CD4-positive, alpha-beta T cell (primary cell): ENCODE measurements at places on chromosomes 5 and 9.

DNA sequence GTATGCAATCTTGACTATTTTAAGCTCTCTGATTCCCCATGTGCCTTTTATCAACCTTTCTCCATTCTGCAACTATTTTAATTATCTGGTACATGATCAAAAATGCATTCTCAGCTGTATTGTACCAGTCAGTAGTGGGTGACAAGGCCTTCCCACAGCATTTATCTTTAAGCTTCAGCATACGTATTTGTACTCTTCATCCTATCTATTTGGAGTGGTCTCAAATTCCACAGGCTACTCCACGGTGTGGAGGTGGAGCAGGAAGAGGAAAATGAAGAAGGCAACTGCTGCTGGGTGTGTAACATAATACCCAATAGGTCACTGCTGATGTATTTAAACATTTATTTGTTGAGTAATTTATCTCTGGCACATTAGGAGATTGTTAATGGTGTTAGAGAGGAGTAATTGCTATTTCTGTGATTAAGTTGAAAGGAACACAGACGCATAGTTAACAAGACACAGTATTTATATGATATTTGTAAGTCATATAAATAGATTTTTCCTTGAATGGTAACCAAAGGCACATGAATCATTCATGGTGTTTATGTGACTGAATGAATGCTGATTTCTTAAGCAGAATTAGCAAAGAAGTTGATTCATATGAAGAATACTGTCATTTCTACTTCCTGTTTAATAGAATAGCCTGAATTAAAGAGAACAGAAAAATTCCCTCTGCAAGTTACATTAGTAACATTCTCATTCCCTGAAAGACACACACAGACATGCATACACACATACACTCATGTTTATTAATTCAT is 153.8 kb upstream of the NR3C1 start:
- no peak overlapping the region for H3K27ac ChIP-seq
- no peaks in the 10 kb centered on the region for H3K36me3 ChIP-seq
- DNase-seq, result peak; percentile 29
- no peaks in the 10 kb centered on the region for H3K4me1 ChIP-seq

- peaks cover 6% of the 10 kb centered on the region for H3K36me3 ChIP-seq
- peak overlapping the region; percentile 85 for H3K4me3 ChIP-seq
- H3K27ac ChIP-seq, result peak overlapping the region; percentile 37
- peak; percentile 29 for DNase-seq
- H3K27me3 ChIP-seq, result no peaks in the 10 kb centered on the region
Measured at GRCh38 chr9:110255034-110255462, 1.3 kb downstream of the TXN start.

DNA sequence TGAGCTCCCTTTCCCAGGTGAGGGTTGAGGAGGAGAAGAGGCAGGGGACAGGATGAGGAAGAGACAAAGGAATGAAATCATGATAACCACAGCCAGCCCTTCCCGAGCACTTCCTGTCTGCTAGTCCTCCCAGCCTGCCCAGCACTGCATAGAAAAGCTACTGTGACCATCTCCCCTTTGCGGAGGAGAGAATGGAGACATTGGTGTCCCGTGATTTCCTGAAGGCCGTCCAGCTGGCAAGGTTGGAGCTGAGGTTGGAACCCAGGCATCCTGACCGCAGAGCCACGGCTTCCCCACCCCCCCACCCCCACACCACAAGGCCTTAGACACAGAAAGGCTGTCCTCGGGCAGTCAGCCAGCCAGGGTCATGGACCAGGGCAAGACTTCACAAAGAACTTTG is 131.1 kb upstream of the ICE1 start:
- H3K27ac ChIP-seq, result no peak overlapping the region
- H3K36me3 ChIP-seq, result no peaks in the 10 kb centered on the region
- DNase-seq, result no peak
- no peak overlapping the region for H3K4me3 ChIP-seq
- no peaks in the 10 kb centered on the region for H3K27me3 ChIP-seq

DNA sequence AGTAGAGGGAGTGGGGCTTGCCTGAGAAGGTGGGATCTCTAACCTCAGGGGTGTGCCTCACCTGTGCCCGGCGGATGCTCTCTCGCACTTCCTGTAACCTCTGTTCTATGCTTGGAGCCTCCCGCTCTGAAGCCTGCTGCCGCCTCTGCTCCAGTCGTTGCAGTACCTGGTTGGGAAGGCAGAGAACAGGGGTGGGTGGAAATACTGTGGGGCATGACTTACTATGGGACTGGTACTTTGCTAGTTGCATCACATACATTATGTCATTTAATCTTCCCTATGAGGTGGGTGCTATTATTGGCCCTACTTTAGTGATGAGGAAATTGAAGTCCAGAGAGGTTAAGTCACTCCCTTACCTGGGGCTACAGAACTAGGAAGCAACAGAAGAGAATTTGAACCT is 5.2 kb downstream of the FCHSD1 start:
- no peaks in the 10 kb centered on the region for H3K27me3 ChIP-seq
- H3K36me3 ChIP-seq, result peaks cover 60% of the 10 kb centered on the region
- no peak overlapping the region for H3K4me3 ChIP-seq
- no peak for DNase-seq
- no peak overlapping the region for H3K27ac ChIP-seq

GRCh38 chr5:61263561-61264272 is 68.3 kb upstream of the ZSWIM6 start:
- no peaks in the 10 kb centered on the region for H3K4me1 ChIP-seq
- H3K4me3 ChIP-seq, result no peak overlapping the region
- no peaks in the 10 kb centered on the region for H3K36me3 ChIP-seq
- no peak overlapping the region for H3K27ac ChIP-seq

GRCh38 chr5:148733601-148734438 is 79.5 kb upstream of the HTR4 start:
- no peak overlapping the region for H3K27ac ChIP-seq
- H3K27me3 ChIP-seq, result no peaks in the 10 kb centered on the region
- H3K4me3 ChIP-seq, result no peak overlapping the region
- no peaks in the 10 kb centered on the region for H3K4me1 ChIP-seq
- peak; percentile 43 for DNase-seq

DNA sequence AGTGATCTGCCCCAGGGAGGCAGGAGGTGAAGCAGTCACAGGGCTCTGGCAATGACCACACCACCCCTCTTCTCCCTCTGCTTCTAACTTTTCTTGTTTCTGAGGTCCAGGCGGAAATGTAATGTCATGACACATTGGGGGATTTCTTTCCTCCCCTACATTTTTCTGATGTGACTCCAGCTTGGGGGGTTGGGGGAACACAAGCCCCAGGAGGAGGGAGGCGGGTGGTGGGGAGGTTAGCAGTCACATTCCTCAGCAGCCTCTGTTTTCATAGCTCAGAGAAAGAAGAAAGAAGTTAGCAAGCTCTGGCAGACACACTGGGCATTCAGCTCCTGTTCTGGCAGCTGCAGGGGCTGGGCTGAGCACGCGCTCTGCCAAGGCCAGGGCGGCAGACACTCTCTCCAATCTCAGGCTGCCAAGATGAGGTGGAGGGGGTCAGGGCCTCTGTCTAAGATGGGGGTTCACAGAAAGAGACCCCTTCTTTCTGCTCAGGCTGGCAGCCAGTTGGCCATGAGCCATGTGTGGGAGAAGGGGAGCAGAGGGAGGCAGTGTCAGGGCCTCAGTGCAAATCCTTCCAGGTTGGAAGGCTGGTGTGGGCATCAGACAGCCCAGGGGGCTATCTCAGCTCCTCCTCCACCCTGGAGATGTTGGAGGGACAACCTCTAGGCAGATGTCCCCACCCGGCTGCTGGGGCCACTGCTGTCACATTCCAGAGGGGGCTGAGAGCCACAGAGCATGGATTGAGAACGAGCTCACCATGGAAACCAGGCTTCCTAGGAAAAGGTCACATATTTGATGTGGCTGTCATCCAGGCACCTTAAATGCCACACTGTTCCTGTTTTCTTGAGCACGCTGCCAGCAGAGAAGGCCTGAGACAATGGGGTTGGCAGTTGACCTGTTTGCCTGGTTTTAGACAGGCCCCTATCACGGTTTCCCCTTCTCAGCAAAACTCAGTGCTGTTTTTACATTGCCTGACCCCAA is 20.1 kb upstream of the PFDN1 start:
- no peak overlapping the region for H3K4me3 ChIP-seq
- no peaks in the 10 kb centered on the region for H3K27me3 ChIP-seq
- H3K27ac ChIP-seq, result no peak overlapping the region
- no peaks in the 10 kb centered on the region for H3K36me3 ChIP-seq
- DNase-seq, result no peak
- no peaks in the 10 kb centered on the region for H3K4me1 ChIP-seq

DNA sequence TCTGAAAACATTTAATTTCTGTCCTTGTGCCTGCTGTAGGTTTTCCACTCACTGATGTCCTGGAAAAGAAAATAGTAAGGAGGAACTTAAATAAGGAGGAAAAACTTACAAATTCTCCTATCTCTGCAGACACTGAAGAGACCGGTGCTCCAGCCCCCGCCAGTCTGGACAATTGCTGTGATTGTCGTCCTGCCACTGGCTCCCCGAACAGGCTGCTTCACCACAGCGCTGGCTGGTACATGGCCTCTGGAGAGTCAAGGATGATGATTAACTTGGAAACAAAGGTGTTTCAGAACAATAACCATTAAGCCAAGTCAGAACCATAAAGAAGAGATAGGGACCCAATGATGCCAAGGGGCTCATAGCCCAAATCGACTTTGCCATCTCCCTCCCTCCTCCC is 7.3 kb downstream of the PLAC8L1 start:
- no peak for DNase-seq
- H3K27ac ChIP-seq, result no peak overlapping the region
- H3K27me3 ChIP-seq, result no peaks in the 10 kb centered on the region

DNA sequence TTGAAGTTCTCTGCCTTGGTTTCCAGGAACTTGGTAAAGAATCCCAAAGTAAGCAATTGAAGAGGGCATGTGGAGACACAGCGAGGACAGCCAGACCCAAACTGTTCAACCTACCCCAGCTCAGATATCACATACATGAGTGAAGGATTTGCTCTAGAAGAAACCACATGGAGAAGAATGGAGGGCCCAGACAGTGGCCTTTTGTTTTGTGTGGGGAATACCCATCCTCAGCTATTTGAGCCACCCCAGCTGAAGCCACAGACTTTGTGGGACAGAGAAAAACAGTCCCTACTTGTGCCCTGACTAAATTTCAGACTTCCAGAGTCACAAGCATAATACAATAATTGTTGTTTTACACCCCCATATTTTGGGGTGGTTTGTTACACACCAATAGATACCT is 387.1 kb downstream of the ZSWIM6 start:
- H3K4me1 ChIP-seq, result no peaks in the 10 kb centered on the region
- no peak for DNase-seq
- no peaks in the 10 kb centered on the region for H3K27me3 ChIP-seq
- no peak overlapping the region for H3K27ac ChIP-seq
- H3K4me3 ChIP-seq, result no peak overlapping the region

DNA sequence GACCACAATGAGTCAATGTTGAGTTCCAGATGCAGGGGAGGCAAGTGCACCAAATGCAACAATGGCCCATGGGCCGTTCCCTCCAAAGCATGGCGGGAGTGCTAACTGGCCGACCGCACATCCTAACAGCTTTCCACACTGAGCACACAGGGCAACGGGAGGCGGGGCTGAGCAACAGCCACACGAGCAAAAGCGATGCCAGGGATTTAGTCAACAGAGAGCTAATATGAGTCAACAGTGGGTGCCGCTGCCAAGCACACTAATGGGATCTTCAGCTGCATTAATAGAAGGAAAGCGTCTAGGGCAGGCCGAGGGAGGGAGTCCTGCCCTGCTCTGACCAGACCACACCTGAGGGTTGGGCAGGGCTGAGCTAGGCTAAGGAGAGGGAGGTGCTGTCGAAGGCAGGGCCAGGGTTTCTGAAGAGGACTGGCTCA is 4.6 kb downstream of the EPB41L4B start:
- H3K36me3 ChIP-seq, result no peaks in the 10 kb centered on the region
- H3K4me1 ChIP-seq, result peaks cover 12% of the 10 kb centered on the region
- DNase-seq, result no peak
- H3K27ac ChIP-seq, result no peak overlapping the region
- peaks cover 44% of the 10 kb centered on the region for H3K27me3 ChIP-seq

- no peak for DNase-seq
- H3K4me3 ChIP-seq, result no peak overlapping the region
- H3K27ac ChIP-seq, result no peak overlapping the region
- no peaks in the 10 kb centered on the region for H3K36me3 ChIP-seq
- H3K27me3 ChIP-seq, result no peaks in the 10 kb centered on the region
- no peaks in the 10 kb centered on the region for H3K4me1 ChIP-seq
Measured at GRCh38 chr5:154732212-154732611, 23.0 kb upstream of the LARP1 start.

GRCh38 chr5:95823218-95823737 is 752 bp upstream of the GLRX start:
- peak overlapping the region; percentile 84 for H3K4me3 ChIP-seq
- peak overlapping the region; percentile 86 for H3K27ac ChIP-seq
- H3K27me3 ChIP-seq, result no peaks in the 10 kb centered on the region
- no peak for DNase-seq
- H3K36me3 ChIP-seq, result peaks cover 5% of the 10 kb centered on the region

DNA sequence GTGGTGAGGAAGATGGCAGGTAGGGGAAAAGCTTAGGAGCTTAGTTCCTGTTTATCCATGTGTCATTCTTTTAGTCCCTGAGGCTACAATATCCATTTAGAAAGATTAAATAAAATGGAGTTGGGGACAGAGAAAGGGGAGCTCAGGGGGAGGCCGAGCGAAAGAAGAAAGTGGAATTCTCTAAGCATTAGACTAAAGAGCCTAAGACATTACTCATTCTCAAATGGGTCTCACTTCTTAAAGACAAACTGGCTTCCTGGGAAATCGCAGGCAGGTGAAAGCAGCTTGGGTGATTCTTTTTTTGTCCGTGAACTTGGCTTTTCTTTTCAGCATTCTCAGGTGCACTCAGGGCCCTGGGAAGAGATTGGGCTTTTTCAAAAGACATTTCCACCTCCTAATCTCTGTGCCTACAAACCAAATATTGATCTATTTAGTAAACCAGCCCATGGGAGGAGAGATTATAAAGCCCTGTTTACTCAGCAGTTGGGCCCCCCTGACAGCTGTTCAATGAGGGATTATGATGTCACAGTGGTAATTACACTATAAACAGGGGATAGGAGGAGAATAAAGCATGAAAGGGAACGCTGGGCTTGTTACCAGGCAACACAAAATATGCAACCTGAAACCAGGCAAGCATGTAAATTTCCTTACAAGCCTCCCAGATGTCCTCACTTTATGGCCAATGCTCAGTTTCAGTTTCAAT is 584.0 kb downstream of the ACTL7B start:
- no peak for DNase-seq
- no peaks in the 10 kb centered on the region for H3K4me1 ChIP-seq
- H3K27me3 ChIP-seq, result no peaks in the 10 kb centered on the region
- no peak overlapping the region for H3K4me3 ChIP-seq
- no peak overlapping the region for H3K27ac ChIP-seq

- no peak for DNase-seq
- H3K27ac ChIP-seq, result no peak overlapping the region
- H3K27me3 ChIP-seq, result no peaks in the 10 kb centered on the region
- H3K4me3 ChIP-seq, result no peak overlapping the region
Measured at GRCh38 chr9:105064248-105065097, 136.5 kb upstream of the ABCA1 start.

DNA sequence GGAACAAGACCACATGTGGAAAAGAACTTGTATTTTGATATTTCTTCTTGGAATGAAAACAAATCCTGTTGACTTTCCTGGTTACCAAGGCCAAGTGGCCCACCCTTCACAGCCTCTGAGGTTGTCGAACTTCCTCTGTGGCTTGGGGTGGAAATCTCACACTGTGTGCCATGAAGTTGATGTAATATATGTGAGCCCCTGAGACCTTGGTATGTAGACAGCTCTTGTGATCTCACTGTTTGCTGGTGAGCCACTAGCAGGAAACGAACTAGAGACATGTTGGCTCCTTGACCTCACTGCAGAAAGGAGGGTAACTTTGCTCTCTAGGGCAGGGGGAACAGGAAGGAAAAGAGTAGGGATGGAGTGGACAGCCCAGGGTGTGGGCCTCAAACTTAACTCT is 159.4 kb downstream of the ARHGAP26 start:
- DNase-seq, result no peak
- no peaks in the 10 kb centered on the region for H3K4me1 ChIP-seq
- H3K27ac ChIP-seq, result no peak overlapping the region
- H3K36me3 ChIP-seq, result peaks cover 8% of the 10 kb centered on the region
